ENCODE measurements at places on chromosomes 1 and 21.

DNA sequence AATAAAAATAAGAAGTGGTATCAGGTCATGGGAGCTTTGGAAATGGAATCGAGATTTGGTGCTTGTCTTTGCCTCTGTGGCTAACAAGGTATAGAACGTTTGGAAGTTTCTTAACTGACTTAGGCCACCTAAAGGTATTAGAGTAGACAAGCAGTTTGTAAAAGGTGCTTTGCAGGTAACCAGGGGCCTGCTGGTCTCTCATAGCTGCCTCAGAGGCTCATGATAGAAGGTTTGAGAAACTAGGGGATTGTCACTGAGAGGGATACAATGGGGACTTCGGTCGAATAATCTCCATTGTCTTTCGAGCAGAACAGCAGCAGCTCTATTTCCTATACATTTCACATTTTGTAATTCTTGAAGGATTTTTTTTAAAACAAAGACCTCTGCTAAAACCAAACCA, 37.6 kb downstream of the C21orf91 start:
- DNase-seq: no peak

- no peak for DNase-seq
Observed at GRCh38 chr1:168774241-168774640, 45.2 kb upstream of the DPT start.

DNA sequence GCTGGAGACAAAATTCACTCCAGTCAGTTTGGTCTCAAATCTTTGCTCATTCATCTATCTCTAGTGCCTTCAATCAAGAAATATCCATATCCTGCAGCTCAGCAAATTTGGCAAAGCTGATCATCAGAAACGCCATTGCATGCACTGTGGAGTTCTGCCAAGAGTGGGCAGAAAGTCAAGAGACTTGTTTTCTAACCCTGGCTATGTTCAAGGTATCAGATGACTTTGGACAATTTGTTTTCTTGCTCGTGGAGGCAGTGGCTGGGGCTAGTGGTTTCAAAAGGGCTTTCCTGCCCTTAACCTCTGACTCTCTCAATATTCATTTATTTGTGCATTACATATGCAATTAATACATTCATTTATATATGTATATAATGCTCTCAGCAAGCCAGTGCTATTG, 12.8 kb upstream of the LRRC52 start:
- no peak for DNase-seq

- no peak for DNase-seq
Observed at GRCh38 chr1:58896246-58897183, 112.7 kb upstream of the JUN start.

- DNase-seq: no peak
Observed at GRCh38 chr1:112165375-112165774, 175.9 kb upstream of the KCND3 start.

GRCh38 chr1:204076891-204077290, 4.0 kb downstream of the SOX13 start:
- no peak for DNase-seq

Data from stimulated activated CD4-positive, alpha-beta T cell treated with anti-CD3 and anti-CD28 coated beads, Interleukin-1b, Interleukin-23, amount 100 ng/mL, for 1 hour (primary cell).